Gastroesophageal sphincter (tissue), 4 donors: ENCODE measurements at places on chromosomes 13 and 19. TPM values are rescaled to one million over a fixed set of nuclear protein-coding genes. Genes with fewer than 3 reads are reported as not detected.

Gene DDA1
- 26.1 TPM for total RNA-seq

Gene BBC3
- total RNA-seq: 9.4 TPM

Gene ZNF729
- total RNA-seq: not detected

Gene ETV2
- total RNA-seq: not detected

Gene ATXN8OS
- not detected for total RNA-seq

Gene ATP4B
- total RNA-seq: not detected

Gene SEMA6B
- 12.4 TPM for total RNA-seq
